ENCODE measurements at places on chromosomes 4 and X.

DNA sequence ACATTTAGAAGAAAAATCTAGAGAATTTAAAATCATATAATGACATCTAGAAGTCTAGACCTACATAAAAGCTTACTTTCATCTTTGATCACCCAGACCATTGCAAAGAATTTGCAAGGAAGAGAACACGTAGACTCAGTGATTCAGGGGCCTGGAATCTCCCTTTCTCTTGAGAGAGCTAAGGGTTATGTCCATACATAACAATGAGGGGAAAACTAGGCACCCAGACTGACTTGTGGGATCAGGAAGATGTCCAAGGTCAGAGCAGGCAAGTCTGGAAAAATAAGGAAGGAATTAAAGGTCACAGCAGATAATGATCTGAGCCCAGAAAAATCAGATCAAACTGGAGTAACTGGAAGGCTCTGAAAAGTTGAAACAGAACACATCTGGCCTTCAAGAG lies 198.4 kb upstream of the SFRP2 start:
- no peak for DNase-seq

- DNase-seq, result no peak
Measured at GRCh38 chr4:122045533-122045932, 93.7 kb upstream of the TRPC3 start.

DNA sequence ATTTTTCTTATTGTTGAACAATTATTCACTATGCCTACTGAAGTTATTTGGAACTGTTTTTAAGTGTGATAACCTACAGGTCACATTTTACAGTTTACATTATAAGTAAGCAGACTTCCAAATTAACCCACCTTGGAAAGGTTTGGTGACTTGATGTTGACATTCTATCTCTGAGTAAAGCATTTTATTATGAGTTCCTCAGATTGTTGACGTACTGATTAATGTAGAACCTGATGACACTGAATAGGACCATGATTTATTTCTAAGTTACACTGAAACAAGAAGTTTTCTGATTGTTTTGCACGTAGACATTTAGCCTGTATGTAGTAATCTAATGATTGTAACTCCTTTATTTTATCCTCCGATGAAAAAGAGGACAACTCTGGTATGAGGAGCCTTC lies 17.0 kb upstream of the CXCL3 start:
- no peak for DNase-seq

- DNase-seq, result no peak
Measured at GRCh38 chr4:184922301-184922700, 96.0 kb upstream of the HELT start.

- no peak for DNase-seq
Measured at GRCh38 chr4:106803083-106803482, 233.0 kb downstream of the DKK2 start.

DNA sequence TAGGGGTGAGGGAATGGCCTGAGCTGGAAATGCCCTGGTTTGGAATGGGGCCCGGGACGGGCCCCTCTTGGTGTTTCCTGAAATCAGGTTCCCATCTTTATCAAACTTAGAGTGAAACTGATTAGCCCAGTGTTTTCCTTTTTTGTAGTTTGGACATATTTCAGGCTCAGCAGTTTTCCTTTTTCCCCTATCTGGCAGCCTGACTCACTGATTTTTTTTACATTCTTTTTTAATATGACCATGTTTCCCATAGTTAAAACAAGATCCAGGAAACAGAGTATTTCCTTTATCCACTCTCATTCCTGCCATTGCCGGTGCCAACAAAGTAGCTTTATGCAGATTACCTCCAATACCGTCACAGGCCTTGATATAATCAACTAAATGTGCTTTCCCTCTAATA lies 20.5 kb upstream of the C4orf17 start:
- DNase-seq, result no peak

DNA sequence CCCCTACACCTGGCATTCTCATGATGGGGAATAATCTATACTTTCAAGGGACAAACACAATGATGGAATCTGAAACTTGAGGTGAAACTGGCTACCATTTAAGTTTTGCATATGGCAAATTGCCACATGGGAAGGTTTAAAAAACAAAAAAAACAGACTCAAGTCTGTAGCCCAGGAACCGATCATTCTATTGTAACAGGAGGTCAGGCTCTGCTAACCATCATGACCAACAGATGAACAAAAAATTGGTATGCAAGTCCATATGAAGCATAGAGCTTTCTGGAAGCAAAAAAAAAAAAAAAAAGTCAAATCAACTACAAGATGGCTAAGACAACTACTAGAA lies 594.3 kb upstream of the DIPK2B start:
- no peak for DNase-seq
